RCC 7860 (cell line): ENCODE measurements at places on chromosomes 12 and 14.

DNA sequence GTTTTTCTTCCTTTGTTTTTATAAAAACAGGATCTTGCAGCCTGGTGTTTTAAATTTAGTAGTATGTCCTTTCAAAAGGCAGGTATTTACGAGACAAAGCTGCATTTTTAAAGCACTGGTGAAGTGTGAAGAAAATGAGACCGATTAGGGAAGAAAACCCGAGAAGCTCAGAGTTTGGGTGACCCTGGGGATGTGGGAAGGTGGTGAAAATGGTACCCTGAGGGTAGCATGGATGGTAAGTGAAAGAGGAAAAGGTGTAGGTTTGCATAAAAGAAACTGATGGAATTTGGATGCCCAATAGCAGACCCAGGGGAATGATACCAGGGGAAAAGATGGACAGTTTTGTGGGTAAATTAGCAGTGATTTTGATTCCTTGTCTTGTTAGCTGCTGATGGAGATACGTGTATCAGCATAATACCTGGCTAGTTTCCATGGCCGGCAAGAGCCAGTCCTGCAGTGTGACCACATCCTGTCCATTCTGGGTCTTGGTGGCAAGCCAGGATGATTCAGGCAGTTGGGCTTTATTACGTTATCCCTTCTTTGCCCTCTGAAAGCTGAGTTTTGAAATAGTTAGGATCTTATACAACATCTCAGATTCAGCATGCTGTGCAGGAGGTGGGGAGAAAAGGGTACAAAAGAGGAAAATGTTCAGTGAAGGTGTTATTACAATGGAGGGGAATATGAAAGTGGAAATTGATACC is 8.9 kb downstream of the BICD1 start:
- peak; percentile 93 for DNase-seq

DNA sequence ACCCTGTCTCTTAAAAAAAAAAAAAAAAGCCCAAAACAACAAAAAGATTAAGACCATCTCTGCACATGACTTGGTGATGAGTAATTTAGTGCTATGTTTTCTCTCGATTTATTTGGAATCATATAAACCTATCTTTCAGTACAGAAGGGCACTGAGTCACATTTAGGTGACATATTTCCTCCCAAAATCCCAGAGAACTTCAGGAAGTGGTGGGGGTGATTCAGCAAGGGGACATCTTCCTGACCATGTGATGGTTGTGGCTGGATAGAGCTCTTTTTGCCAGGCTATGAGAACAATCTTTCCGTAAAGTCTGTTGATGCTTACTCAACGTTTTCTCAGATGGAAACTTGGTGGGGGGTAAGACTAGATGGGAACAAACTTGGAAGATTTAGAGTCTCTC is 50.0 kb downstream of the PPFIBP1 start:
- peak; percentile 95 for DNase-seq

DNA sequence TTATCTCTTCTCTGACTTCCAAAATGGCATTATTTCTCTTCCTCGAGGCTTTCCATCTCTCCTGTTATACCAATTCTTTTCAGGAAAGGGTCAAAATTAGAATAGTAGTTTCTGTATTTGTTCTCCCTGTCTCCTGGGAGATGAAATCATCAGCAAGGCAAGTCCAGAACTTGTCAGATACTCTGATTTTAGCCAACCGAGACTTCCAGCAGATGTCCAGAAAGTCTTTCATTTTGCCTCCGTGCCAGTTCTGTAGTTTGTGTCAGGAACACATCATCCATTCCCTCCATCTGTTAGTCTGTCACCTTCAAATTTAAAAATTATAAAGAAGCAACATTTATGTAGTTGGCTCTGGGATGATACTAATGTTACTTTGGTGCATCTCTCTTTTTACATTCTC is 275.7 kb downstream of the CCDC59 start:
- DNase-seq = no peak

DNA sequence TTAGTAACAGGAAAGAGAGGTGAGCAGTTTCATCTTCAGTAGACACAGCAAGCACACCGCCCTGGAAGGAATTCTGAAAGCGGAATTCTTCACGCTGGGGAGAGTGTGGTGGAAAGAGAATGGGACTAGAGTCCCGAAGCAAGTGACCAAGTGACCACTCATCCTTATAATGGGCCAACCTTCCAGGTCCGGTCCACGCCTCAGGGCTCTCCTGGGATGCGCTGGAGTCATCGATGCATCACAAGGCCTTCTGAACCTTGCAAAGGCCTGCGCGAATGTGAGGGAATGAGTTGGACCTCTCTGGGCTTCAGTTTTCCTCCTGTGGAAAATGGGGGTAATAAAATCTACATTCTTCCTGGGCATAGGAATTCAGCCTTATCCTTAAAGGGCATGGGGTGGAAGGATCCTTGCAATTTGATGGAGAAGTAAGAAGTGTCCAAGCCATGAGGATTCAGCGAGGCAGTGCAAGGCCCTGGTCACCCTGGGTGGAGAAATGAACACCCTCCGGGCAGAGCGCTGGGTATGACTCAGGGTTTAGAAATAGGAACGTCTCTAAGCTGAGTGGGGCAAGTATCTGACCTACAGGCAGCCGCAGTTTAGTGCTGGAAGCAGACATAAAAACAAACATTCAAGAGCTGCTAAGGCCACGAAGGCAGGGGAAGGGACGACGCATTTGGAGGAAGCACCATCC is 97.7 kb downstream of the SETD3 start:
- DNase-seq = no peak

DNA sequence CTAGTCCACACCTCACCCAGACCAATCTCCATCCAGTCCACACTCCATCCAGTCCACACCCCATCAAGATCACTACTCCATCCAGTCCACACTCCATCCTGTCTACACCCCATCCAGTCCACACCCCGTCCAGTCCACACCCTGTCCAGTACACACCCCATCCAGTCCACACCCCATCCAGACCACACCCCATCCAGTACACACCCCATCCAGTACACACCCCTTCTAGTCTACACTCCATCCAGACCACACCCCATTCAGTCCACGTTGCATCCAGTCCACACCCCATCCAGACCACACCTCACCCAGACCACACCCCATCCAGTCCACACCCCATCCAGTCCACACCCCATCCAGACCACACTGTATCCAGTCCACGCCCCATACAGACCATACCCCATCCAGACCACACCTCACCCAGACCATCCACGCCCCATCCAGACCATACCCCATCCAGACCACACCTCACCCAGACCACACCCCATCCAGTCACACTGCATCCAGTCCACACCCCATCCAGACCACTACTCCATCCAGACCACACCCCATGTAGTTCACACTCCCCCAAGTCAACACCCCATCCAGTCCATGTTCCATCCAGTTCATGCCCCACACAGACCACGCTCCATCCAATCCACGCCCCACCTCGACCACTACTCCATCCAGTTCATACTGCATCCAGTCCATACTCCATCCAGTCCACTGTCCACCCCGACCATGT is 116.6 kb upstream of the RTL1 start:
- no peak for DNase-seq

- DNase-seq = peak; percentile 42
Measured at GRCh38 chr12:124379938-124380754, 85.3 kb downstream of the RFLNA start.

DNA sequence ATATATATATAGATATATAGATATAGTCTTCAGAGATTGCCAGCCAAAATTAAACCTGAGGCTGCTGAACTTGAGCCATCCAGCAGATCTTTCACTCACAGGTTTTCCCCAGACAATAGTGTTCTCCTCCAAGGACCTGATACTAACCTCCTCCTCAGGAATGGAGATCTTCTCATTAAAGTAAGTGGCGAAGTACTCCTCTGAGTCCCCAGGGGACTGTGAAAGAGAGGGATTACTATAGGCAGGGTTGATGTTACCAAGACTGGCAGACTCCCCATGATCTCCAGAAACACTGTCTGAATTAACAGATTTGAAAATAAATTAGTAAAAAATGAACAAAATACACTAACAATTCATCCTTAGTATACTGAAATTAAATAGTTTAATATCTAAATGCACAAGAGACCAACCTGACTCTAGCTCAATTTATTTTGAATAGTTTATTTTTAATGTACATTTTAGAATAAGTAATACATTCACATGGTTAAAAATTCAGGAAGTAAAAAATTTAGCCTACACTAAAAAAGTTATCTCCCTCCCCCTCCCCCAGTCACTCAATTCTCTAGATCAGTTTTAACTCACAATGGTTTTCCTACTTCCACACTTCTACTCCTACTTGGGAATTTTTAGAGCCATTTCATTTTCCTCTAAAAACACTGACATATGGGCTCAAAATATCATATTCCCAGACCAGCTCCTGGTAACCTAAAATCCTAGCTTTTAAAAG is 17.7 kb downstream of the SLC11A2 start:
- no peak for DNase-seq

DNA sequence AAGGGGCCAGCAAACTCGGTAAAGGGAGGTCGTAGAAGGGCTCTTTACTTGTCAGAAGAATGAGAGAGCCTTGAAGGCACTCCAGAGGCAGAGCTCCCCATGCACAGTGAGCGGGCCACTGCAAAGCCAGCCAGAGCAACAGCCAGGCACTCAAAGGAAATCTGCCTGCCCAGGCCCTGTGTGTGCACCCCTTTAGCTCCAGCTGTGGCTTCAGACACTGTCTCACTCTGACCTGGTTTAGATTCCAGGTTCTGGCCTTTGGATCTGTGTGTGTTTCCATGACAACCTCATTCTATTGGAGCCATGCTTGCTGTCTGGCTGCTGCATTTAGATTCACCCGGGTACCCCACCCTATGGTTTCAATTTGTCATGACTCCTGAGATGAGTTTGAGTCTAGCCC is 170.3 kb downstream of the CAPZA3 start:
- no peak for DNase-seq
